ENCODE measurements at places on chromosomes 2 and 18. TPM values are rescaled to one million over a fixed set of nuclear protein-coding genes. Genes with fewer than 3 reads are reported as not detected.

ACVR1 gene
- polyA plus RNA-seq, result 27.5 TPM

HOXD13 gene
- 0.11 TPM for polyA plus RNA-seq

CYP1B1 gene
- polyA plus RNA-seq, result 5.2 TPM

AGXT gene
- not detected for polyA plus RNA-seq

CIB4 gene
- polyA plus RNA-seq, result not detected

ASXL3 gene
- polyA plus RNA-seq, result 4.1 TPM

MMADHC gene
- polyA plus RNA-seq, result 103 TPM
